Epithelial cell of prostate (primary cell): ENCODE measurements at places on chromosomes 5 and 9.

DNA sequence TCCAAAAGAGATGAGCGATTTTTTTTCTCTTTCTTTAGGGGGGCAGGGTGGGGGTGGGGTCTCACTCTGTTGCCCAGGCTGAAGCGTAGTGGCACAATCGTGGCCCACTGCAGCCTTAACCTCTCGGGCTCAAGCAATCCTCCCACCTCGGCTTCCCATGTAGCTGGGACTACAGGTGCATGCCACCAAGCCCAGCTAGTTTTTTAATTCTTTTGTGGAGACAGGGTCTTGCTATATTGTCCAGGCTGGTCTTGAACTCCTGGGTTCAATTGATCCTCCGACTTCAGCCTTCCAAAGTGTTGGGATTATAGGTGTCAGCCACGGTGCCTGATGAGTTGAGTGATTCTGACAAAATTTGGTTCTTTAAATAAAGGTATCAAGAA, 127.0 kb downstream of the ARRDC3 start:
- no peak for DNase-seq

DNA sequence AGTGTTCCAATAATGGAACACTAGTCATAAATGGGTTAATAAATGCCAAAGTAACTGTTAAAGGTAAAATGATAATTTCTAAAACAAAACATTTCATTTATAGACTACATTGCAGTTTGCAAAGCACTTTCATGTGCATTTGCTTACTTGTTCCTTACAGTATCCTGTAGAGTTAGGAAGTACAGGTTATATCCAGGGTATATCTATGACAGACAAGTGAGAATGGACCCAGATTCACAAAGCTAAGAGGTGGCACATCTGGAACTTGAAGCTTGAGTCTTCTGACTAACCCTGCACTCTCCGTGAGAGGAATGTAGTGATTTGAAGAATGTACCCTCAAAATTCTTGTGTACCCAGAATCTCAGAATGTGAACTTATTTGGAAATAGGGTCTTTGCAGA, 121.4 kb downstream of the FER start:
- DNase-seq = no peak

DNA sequence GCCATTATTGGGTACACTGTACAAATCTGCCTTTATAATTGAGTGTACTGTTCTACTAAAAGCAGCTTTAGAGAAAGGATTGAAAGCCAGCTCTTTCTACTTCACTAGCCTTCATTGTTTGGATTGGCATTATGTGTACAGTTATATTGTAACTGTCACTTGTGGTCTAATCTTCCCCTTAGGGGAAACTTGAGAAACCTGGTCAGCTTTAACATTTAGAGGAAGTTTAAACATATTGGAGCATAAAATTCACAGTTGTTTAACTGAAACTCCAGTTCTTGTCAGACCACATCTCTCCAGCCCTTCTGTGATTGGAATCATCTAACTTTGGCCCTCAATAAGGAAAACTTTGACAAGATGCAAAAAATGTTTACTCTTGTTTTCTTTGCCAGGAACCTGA, 24.6 kb downstream of the PIK3R1 start:
- no peak for DNase-seq

DNA sequence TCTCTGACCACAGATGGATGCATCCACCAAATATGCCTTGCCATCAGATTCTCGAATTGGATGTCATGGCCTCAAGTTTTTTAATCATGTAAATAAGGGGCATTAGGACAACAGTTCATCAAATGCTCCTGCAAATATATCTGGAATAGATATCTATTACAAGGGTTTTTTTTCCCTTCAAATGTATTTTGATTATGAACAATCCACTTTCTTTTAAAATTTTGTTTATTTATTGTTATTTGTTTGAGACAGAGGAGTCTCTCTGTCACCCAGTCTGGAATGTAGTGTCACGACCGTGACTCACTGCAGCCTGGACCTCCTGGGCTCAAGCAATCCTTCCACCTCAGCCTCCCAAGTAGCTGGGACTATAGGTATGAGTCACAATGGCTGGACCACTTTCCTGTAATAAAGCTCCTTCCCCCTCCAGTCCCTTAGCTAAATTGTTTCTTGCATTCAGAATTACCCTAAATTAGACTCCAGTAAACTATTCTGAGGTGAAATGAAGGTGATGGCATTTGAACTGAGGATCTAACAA, 1412.1 kb downstream of the EFNA5 start:
- DNase-seq = no peak

GRCh38 chr5:128469912-128470311, 68.1 kb downstream of the FBN2 start:
- no peak for DNase-seq

- no peak for DNase-seq
Measured at GRCh38 chr9:130785940-130786508, 49.0 kb upstream of the ABL1 start.

DNA sequence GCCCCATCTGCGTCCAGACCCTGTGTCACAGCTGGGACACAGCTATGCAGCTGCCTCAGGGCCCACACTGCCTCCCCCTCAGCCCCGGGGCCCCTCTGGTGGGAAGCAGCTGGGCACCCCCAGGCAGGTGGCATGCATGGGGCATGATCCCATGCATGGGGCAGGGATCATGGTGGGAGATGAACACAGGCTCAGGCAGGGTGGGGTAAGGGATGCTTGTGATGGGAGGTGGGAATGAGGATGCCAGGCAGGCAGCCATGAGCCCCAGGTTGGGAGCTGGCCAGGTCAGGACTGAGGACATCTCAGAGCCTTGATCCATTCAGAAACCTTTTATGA, 19.7 kb downstream of the EEIG1 start:
- no peak for DNase-seq

- no peak for DNase-seq
Measured at GRCh38 chr9:126024581-126025230, 277.5 kb downstream of the PBX3 start.

DNA sequence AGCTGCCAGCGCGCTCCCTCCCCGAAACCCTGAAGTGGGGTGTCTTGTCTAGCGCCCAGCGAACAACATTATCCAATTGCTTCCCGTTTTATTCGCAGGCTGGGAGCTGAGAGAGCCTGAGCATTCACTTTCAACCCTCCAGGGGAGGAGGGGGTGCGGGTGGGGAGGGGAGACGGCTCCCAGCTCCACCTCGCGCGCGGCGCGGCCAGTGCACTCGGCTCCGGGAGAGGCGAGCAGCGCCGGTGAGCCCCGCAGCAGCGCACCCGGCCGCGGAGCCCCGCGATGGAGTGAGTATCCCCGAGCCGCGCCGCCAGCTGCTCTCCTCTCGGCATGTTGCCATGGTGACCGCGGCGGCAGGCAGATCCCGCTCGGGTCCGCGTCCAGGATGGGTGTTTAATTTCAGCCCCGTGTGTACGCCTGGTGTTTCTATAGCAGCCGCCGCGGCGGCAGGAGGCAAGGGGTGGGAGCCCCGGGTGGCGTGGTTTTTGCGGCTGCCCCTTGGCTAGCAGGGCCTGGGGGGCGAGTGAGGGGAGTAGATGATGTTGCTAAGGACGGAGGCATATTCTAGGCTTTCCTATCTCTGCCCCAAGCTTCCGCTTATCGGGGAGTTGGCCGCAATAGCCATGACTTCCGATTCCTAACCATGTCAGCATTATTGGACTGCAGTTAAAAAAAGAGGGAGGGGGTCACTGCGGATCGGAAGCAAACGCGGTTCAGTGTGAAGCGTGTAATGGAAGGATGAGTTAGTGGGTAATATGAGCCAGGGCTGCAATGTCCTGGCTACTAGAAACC, 139.2 kb upstream of the PALM2AKAP2 start:
- DNase-seq = no peak

- DNase-seq = no peak
Measured at GRCh38 chr5:40587376-40587775, 92.3 kb upstream of the PTGER4 start.

- no peak for DNase-seq
Measured at GRCh38 chr9:109417054-109417453, 81.1 kb downstream of the PTPN3 start.

GRCh38 chr9:14912859-14913258, 2.6 kb upstream of the FREM1 start:
- DNase-seq = no peak

- DNase-seq = no peak
Measured at GRCh38 chr5:83608122-83608521, 112.5 kb downstream of the HAPLN1 start.

GRCh38 chr5:79872291-79872690, 118.8 kb downstream of the MTX3 start:
- no peak for DNase-seq

GRCh38 chr5:10892911-10893215, 131.8 kb upstream of the DAP start:
- DNase-seq = no peak

DNA sequence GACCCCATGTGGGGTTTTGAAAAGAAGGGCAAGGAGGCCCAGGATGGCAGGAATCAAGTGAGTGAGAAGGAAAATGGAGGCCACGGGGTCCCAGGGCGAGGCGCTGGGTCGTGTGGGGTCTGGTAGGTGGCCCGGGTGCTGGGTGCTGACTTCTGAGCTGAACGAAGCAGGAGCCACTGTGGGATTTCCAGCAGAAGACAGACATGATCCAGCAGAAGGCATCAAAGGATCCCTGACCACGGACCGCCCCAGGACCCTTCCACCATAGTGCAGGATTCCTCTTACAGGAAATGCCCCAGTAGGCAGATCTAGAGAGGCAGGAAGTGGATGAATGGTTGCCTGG, 106.7 kb downstream of the ADAMTS2 start:
- DNase-seq = no peak

- DNase-seq = no peak
Measured at GRCh38 chr5:126988021-126988569, 42.3 kb downstream of the MARCHF3 start.

- no peak for DNase-seq
Measured at GRCh38 chr9:2785060-2785950, 58.6 kb downstream of the PUM3 start.

DNA sequence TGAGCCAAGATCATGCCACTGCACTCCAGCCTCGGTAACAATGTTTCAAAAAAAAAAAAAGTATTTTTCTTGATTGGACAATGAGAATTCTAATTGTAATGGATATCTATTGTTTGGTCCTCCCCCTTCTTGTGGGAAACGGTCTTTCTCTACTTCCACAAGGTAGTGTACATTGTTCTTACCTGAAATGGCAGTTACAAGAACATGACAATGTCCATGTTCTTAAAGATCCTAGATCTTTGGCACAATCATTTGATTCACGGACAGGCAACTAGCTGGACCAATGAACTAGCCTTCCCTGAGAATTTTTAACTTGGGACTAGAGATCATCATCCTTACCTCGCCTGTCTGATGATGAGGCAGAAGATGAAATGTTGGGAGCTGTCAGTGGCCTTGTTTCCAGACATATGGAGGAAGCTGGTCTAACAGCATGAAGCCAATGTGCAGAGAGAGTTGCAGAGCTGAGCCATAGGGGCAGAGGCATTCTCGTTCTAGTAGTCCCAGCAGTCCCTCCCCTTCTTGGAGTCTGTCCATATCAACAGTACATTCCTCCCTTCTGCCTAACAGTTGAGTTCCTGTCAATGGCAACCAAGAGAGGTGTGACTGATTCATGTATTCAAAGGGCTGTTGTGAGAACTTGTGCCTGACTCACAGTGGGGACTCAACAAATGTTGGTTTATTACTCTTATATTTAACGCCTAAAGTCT, 2.1 kb upstream of the MARCHF6 start:
- DNase-seq = peak; percentile 82

DNA sequence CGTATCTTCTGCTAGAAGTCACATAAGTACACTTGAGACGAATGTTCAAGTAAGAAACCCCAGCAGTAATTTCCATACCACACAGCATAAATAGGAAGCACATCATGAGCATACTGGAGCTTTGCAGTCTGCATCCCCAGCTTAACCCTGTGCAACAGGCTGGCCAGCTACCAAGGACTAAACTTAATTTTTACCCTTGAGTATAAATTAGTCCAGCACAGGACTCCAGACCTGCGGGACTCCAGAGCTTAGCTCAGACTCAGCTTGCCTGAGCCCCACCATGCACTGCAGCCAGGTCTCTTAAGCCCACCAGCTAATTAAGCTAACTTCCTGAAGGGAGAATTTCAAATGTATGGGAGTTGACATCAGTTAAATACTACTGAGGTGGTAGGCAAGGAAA, 491.0 kb downstream of the ARHGEF28 start:
- no peak for DNase-seq

GRCh38 chr5:178384816-178385495, 152.4 kb upstream of the PHYKPL start:
- DNase-seq = no peak

DNA sequence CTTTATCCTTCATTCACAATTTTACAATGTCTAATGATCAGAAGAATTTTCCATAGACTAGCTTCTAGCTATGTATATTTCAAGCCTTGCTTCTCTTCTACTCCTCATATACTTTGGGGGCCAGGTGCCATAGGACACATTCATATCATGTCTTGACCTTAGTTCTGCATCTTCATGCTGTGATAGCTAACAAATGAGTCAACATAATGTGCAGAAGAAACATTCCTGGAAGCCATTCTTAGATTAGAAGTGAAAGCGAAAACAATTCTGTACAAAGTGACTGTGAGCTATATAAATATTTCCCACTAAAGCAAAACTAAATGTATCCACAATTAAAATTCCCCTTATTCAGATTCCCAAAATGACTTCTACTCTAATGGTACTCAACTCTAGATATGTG, 320.2 kb upstream of the NREP start:
- DNase-seq = no peak

- DNase-seq = no peak
Measured at GRCh38 chr5:95020345-95020744, 264.5 kb downstream of the MCTP1 start.

DNA sequence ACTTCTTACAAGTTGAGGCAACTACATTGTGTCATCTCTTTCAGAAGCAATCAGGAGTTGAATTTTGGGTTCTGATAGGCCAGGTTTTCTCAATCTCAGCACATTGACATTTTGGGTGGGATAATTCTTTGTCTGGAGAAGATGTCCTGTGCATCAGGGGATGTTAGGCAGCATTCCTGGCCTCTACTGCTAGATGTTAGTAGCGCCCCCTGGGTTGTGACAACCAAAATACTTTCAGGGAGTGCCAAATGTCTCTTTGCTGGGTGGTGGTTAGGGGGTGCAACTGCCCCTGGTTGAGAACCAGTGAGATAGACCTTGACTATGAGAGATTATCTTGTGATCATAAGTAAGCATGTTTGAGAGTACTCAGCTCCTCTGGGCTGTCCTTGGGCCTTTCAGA, 164.3 kb upstream of the KLF9 start:
- DNase-seq = no peak

DNA sequence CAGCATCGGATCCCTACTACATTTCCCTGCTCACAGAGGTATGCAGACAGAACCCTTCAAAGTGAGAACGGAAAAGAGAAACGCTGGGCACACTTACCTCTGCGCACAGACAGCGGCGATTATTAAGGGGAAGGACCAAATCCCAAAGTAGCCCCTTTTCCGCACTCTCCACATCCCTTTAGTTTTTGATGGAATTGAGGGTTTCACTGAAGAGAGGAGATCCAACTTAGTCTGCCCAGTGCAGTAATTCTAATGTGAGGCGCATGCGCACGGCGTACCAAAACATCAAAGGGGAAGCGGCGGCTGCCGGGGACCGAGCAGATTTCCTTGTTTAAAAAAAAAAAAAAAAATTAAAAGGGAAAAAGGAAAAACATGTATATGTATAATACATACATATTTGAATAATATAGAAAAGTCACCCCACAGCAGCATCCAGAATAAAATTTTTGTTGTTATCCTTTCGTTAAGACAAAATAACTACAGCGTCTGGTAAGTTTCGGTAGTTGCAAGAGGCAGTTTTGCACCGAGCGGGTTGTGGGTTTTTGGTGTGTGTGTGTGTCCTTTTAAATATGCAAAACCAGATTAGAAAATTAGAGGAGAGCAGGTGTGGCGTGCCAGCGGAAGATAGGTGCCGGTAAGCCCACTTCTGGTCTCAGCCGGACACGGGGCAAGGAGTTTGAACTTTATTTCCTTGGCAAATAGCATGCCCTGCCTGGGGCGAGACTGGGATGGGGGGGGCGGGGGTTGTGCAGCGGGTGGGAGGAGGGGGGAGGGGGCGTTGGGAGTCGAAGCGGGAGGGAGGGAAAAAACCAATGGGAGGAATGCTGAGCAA, at the start of gene GABRB2:
Gene GABRB2, minus strand, starts transcription at position 256 of the 832 bp plus-strand sequence. Its CDS starts 82 bp downstream, at position 174.
- no peak for DNase-seq
